Naive B cell (primary cell): ENCODE measurements at places on chromosomes 2 and 18.
A peak's percentile ranks its signal among the peaks of the same experiment; 100 is the strongest.

- no peak for DNase-seq
Measured at GRCh38 chr2:241373446-241373845, 17.4 kb downstream of the FARP2 start.

GRCh38 chr2:21643180-21643579 is 519.4 kb downstream of the TDRD15 start:
- no peak for DNase-seq

DNA sequence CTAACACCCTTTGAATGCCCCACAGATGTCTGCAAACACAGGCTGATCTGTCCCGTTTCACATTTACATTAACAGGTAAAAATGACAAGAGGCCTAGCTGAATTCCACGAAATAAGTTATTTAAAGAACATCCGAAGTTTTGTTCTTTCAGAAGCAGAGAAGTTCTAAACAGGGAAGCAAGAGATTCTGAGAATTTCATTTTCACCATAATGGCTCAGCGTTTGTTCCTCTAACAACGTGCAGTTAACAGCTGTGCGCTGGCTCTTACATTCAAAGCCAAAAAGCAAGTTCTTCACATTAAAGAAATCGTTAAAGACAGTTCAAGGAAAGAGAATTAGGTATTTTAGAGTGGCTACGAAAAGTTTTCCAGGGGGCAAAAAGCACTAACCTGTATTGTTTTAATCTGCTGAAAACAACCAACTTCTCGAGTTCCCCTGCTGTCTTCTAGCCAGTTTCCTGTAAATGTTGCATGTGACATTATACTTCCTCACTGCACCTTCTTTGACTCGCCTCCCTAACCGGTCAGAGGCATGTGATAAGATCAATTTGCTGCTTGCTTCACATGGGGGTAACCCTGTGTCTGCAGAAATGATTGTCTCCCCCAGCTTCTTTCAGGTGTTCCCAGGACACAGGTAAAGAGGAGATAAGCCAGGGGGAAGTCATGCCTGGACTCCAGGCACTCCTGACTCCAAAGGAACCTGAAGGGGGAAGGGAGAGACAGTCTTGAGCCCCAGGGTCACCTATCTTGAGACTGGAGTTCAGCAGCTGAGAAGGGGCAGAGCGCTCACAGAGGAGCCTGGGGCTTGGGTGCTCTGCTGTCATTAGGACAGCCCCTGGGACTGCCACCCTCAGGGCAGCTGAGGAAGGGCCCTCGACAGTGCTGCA is 36.8 kb upstream of the WIPF1 start:
- peak; percentile 67 for DNase-seq

- DNase-seq, result no peak
Measured at GRCh38 chr2:232014681-232015080, 53.2 kb downstream of the DIS3L2 start.

DNA sequence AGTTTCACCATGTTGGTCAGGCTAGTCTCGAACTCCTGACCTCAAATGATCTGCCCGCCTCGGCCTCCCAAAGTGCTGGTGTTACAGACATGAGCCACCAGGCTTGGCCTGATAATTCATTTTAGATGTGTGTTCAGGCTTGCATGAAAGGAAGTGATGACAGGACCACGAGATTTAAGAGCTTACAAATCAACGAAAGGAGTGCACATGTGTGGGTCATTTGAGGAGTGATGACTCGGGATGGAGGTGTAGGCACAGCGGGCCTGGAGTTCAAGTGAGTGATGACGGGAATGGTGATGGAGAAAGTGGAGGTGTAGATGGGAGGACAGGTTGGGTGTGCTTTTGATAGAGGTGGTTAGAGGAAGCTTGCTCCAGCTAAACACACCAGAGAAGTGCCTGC is 742.4 kb downstream of the GALR1 start:
- DNase-seq, result no peak

- DNase-seq, result no peak
Measured at GRCh38 chr2:217695033-217695520, 307.7 kb downstream of the TNS1 start.

DNA sequence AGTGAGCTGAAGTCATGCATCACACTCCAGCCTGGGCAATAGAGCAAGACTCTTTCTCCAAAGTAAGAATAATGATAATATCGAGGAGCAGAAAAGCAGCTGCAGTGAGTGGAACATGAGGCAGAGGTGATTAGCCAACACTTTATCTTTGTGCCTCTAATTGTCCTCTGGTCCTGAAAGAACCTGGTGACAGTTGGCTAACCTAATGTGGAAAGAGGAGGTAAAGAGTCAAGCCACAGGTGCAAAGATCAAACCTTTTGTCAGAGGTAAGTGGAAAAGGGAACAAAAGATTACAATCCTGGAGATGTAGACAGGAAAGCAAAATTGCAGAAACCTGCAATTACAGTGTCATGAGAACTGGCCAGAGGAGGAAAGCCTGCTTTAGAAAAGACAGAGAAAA is 53.5 kb upstream of the LCLAT1 start:
- no peak for DNase-seq

DNA sequence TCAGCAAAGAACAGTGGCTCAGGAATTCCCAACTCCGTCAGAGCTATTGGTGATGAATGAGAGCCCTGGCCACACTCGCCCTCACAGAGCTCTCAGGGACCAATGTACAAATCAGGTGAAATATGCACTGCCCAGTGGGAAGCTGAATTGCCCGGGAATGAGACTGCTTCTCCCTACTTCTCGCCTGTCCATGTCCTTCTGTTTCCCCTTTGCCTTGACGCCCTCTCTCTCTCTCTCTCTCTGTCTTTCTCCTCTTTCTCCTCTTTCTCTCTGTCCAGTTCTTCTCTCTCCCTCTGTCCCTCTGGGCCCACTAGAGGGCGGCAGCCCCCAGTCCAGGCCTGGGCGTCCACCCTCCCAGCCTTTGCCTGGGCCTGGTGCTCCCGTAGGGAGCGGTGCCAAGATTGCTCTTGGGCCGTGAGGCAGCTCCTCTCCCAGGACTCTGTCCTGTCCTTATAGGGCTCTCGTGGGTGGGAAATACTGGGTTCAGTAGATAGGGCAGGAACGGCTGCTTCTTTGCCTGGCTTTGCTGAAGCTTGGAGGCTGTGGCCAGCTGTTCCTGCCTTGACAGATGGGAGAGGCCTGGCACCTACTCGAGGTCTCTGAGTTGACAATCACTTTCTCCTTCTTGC is 28.4 kb upstream of the PUM2 start:
- DNase-seq, result no peak

GRCh38 chr2:113901943-113902342 is 12.1 kb downstream of the ACTR3 start:
- peak; percentile 40 for DNase-seq

DNA sequence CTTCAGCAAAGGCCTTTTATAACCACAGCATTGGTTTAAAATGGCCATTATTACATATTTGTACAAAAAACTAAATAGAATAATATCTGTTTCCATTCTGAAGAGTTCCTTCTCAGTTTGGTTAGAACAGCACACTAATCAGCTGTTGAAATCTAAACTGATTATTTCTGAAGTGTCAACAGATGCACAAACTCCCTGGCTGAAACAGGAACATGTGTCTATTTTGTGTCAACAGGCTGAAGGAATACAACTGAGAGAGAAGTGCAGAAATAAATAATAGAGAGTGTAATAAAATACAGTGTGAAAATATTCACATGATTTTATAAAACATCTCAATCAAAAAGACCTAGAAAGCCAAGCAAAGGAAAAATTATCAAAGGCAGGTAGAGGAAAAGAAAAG is 29.7 kb downstream of the IKZF2 start:
- DNase-seq, result no peak

GRCh38 chr2:240819858-240820606 is at the start of gene KIF1A:
Gene KIF1A (minus strand): TSS chr2:240820219. CDS start chr2:240797752, 22,467 bp downstream.
- DNase-seq, result no peak

DNA sequence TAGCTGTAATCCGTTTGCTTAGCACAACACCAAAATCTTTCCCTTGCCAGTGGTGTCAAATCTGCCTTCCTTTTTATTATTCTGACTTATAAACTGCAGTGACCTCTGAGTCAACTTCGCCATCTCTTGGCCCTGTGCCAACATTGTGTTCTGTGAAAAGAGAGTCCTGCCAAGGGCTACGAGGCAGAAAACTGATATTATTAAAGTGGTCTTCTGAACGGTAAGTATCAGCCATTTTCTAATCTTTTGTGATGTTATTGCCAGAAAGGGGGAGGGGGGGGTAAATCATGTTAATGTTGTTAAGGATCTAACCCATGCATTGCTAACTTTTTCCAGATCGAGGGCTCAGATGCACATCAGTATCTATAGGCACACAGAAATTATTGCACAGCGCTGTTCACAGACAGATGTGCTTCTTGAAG is 121.5 kb upstream of the LTBP1 start:
- no peak for DNase-seq

GRCh38 chr2:106944215-106944614 is 58.2 kb upstream of the ST6GAL2 start:
- DNase-seq, result no peak

GRCh38 chr2:229566370-229566769 is 148.0 kb downstream of the DNER start:
- DNase-seq, result no peak

DNA sequence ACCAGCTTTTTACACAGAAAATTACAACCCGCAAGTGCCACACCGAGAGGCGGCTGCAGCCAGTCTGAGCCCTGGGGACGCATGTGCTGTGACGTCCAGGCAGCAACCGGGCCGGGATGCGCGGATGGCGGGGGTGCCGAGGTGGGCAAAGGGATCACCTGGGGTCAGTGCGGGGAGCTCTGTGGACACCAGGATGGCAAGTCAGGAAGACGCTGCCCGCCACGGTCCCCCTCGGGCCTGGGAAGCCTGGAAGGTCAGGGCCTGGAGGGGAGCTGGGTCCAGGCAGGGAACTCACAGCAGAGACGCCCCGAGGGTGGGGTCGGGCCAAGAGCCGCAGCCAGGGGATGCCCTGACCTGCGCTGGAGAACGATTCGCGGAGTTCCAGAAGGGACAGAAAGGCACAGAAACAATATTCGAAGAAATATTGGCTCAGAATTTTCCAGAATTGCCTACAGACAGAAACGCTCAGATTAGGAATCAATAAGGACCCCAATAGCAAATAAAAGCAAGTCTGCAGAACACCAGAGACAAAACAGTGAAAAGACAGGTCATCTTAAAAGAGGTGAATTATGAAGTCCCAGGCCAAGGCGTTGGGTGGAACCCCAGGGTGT is 11.7 kb upstream of the KIF1A start:
- DNase-seq, result no peak

GRCh38 chr2:86097913-86098312 is 7.8 kb downstream of the POLR1A start:
- no peak for DNase-seq

DNA sequence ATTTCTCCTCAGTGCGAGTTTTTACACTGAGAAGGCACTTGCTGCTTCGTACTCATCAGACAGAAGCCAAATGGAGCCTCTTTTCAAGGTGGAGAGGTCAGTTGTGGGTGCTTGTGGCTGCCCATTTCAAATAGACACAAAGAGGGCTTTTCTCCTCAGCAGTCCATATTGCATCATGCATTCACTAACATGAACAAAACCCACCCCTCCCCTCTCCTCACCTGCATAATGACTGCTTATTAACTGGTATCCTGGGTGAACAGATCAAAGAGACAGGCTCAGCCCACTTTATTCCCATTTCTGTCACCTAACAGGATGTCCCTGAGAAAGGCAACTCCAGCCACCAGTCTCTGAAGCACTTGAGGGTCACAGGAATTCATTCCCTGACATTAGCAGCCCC is 28.9 kb downstream of the KLF7 start:
- no peak for DNase-seq

GRCh38 chr2:56522605-56523089 is 338.9 kb downstream of the CCDC85A start:
- no peak for DNase-seq
